SHP77 treated with DMSO at 0.1 percent for 48 hours (cell line): ENCODE measurements at places on chromosomes 3 and 15.

DNA sequence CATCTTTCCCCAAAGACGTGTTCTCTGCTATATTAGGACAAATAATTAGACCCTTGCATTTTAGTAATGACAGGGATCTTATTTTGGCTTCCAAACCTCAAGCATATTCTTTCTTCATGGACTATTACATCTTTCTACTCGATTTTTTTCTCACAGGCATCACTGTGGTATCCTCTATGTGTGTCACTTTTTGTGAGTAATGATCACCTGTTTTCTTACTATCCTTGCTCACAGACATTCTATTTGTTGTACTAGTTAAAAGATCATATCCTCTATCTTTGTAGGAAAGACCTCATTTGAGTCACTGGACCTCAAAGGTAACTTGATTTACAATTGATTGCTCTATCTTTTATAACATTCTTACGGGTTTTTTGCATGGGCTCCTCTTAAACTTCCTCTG lies 6.8 kb downstream of the C3orf80 start:
- DNase-seq, result no peak

DNA sequence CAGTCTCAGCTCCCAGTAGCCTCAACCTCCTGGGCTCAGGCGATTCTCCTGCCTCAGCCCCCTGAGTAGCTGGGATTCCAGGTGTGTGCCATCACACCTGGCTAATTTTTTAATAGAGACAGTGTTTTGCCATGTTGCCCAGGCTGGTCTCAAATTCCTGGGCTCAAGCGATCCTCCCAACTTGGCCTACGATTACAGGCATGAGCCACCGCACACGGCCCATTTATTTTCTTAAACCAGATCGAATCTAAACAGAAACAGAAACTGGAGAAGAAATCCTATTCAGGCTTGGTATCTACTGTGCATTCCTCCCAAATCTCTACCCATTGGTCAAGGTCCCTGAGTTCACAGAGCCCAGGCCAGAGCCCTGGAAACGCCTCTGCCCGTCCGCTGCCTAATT lies 74.2 kb downstream of the PGPEP1L start:
- no peak for DNase-seq

DNA sequence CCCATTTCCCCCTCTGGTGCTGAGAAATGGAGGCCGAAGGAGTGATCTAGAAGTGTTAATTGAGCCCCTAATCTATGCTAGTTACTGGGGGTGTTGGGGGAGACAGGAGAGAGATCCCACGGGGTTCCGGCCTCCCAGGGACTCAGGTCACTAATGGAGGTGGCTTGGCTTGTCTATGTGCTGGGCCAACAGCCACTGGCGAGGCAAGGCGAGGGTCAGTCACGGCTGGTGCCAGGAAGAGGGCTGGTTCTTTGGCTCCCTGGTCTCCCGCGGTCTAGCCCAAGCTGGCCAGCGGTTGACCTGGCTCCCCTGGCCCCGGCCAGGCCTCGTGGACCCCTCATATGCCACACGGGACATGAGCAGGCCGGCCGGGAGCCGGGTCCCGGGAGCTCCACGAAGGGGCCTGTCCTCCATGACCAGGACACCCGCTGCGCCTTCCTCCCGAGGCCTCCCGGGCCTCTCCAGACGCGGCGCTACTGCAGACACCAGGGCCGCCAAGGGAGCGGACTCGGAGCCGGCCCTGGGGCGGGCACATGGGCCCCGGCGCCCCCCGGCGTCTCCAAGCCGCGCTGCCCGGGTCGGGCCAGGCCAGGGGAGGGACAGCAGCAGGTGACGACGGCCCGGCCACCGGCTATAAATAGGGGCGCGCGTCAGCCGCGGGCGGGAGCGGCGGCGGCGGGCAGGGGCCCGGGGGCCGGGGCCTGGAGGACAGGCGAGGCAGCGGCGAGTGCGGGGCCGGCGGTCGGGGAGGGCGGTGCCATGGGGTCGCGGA lies at the start of gene ALPK3:
Gene ALPK3 (plus strand): TSS at position 663 of the 772 bp plus-strand sequence. CDS start 97 bp downstream, at position 760.
- DNase-seq, result no peak

DNA sequence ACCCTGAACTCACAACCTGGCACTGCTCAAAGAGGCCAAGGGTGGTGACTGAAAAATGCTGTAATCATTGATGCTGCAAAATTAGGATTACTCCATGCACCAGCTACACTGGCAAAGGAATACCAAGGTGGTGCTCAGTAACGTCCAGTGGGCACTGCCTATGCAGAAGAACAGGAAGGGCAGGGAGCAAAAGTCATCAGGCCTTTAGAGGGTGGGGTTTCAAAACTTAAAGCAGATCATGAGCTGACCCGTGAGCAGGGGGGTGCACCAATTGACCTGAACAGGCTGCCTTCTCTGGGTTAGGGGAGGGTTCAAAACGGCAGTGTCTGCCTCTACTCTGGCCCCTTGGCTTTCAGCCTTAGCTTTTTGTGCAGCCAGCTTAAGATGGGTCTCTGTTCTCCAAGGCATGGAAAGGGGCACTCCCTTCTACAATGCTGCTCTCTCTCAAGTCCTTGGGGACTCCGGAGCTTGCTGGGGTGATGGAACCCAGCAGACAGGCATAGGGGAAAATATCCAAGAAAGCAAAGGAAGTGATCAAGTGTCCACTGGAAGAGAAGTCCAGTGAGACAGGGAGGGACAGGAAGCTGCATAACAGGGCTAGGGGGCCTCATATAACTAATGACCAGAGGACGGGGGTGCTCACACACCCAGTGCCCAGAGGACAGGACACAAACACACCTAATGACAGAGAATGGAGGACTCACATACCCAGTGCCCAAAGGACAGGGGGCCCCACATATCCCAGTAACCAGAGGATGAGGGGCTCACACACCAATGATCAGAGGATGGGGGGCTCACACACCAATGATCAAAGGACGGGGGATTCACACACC lies 11.4 kb downstream of the RAB6B start:
- no peak for DNase-seq

GRCh38 chr3:114939920-114940319 lies 207.2 kb downstream of the ZBTB20 start:
- peak; percentile 37 for DNase-seq

GRCh38 chr3:25713341-25713985 lies 48.8 kb upstream of the TOP2B start:
- DNase-seq, result no peak
